ENCODE measurements at places on chromosomes 3 and 15.

DNA sequence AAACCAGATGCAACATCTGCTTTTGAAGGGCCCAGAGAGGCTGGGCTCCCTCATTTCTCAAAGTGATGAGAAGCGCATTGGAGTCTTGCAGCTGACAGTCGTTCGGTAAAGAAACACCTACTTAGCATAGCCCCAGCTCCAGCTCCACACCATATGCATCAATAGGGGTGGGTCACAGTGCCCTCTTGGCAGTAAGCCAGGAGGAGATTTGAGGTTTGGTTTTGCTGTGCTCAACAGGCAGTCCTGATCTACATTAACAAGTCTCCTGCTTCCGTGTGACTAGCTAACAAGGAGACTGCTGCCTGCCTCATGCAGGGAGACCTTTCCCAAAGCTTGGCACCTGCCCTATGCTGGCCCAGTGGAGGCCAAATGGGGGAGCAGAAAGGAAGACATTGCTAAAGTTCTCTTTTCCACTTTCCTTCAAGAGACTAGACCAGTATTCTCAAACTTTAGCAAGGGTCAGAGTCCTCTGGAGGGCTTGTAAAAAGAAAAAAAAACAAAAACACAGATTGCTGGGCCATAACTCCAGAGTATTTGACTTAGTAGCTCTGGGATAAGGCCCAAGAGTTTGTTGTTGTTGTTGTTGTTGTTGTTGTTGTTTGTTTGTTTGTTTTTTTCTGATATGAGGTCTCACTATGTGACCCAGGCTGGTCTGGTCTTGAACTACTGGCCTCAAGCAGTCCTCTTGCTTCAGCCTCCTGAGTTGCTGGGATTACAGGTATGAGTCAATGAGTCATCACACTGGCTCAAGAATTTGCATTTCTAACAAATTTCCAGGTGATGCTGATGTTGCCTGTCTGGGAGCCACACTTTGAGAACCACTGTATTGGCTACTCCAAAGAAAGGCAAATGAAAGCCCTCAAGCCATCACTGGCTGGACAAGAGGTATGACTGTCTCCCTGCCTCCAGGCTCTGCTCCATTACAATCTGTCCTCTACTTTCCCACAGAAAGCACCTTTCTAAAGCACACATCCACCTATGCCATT, 294.9 kb downstream of the RORA start:
- DNase-seq: no peak

DNA sequence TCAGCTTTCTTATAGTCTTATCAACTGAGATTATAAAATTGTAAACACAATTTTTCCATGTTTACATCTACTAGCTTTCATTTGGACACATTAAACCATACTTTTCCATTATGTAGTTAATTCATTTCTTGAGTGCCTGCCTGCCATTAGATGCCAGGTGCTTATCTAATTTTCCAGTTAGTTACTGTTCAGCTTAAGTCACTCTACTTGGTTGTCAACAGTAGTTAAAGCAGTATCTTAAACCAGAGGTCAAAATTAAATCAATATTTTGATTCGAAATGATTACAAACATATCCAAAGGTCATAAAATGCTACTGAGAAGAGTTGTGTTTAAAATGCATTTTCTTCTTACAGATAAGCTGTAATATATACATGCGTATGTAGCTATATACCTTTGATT, 56.2 kb upstream of the UBP1 start:
- DNase-seq: no peak

- DNase-seq: no peak
These were observed 20.4 kb downstream of the RARRES1 start for GRCh38 chr3:158711886-158712285.

DNA sequence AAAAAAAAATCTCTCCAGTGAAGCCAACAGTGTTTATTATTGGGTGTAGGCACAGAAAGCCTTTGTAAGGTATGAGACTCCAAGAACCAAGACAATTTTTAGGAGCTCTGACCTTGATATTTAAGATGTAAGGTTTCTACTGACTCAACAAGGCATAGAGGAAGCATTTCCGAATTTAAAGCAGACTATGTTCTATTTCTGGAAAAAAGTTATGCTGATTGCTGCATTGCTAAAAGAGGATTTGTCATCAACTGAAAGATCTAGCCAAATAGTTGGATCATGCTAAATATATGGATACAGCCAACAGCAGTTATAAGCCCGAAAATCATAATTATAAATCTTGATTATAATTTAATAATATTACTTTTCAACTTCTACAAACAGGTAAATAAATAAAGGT, 53.3 kb upstream of the MELTF start:
- no peak for DNase-seq

- DNase-seq: no peak
These were observed 129.9 kb upstream of the TSC22D2 start for GRCh38 chr3:150278195-150278594.

DNA sequence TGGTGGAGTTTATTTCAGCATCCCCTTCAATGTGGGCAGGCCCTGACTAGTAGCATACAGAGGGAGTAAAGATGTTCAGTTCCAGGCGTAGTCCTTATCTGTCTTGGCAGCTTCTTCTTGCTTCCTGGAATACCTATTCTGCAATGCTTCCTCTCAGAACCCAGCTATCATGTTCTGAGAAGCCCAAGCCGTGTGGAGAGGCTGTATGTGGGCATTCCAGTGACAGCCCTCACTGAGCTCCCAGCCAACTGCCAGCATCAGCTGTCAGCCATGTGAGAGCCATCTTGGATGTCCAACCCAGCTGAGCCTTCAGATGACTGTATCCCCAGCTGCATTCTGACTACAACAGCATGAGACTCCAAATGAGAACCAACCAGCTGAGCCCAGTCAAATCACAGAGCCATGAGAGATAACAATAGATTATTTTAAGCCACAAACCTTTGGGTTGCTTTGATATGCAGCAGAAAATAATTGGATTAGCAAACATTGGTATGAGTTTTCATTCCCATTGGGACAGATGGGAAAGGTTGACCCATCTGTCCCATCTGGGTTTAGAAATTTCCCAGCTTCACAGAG, 8.4 kb upstream of the CMTM7 start:
- no peak for DNase-seq

DNA sequence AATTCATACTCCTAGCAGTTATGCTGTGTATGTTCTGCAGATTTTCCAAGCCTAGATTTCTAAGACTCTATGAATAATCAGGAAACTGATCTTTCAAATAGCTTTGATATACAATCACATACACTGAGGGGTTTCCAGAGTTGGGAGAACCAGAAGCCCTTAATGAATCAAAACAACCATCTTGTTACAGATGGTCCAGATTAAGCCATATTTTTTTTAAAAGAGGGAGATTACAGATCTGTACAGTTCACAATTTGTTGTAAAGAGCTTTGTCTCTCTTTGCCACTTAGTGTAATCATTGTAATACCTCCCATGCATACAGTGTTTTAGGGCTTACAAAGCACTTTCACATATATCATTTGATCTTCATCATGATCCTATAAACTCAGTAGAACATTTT, 47.7 kb downstream of the CADPS start:
- DNase-seq: no peak

DNA sequence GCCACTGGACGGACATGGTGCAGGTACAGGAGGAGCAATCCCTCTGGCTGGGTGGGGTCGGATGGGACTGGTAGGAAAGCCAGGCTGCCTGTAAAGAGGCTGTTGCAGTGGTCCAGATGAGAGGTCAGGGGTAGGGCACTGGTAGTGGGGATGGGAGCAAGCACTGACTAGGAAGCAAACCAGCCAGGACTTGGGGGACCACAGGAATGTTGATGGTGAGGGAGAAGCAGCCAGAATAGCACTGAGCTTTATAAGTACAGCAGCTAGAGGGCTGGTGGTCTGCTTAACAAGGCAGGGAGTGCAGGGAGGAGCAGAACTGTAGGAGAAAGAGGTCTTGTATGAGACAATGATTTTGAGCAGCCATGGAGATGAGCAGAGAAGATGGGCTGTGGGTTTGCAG, 38.7 kb upstream of the PTPN23 start:
- no peak for DNase-seq

DNA sequence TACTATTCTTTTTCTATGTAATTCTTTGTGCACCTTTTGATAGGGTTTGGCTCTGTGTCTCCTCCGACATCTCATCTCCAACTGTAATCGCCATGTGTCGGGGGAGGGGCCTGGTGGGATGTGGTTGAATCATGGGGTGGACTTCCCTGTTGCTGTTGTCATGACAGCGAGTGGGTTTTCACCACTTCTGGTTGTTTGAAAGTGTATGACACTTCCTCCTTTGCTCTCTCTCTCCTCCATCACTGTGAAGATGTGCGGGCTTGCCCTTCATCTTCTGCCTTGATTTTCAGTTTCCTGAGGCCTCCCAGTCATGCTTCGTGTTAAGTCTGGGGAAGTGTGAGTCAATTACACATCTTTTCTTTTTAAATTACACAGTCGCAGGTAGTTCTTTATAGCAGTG, 225.8 kb upstream of the DPPA4 start:
- DNase-seq: no peak

DNA sequence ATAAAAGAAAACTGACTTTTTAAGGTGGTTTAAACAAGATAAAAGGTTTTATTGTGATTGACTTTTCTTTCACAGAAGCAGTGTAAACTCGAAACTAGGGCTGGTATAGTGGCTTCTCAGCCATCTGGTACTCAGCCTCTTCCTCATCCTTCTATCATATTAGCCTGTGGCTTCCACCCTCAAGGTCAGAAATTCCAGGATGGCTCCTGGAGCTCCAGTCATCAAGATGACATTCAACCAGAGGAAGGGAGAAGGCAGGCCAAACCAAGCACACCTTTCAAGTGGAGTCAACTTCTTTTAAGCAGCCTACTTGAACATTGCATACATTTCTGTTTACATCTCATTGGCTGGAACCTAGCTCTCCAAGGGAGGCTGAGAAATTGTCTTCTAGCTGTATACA, 1.3 kb upstream of the MESD start:
- DNase-seq: no peak

GRCh38 chr3:82044930-82045705, 283.7 kb upstream of the GBE1 start:
- no peak for DNase-seq

GRCh38 chr3:29420106-29420505, 139.2 kb downstream of the RBMS3 start:
- no peak for DNase-seq

DNA sequence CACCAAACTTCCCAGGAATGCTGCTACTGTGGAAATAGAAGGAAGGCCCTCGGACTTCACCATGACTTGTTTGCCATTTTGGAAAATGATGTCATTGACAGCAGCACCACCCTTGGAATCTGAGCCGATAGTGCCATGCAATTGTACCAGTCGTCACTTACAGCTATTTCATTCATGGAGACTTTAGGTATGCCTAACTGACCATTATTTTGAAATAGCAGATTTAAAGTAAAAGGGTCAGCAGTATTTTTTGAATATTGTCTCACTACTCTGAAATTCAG, 66.0 kb upstream of the ARL8B start:
- DNase-seq: no peak

DNA sequence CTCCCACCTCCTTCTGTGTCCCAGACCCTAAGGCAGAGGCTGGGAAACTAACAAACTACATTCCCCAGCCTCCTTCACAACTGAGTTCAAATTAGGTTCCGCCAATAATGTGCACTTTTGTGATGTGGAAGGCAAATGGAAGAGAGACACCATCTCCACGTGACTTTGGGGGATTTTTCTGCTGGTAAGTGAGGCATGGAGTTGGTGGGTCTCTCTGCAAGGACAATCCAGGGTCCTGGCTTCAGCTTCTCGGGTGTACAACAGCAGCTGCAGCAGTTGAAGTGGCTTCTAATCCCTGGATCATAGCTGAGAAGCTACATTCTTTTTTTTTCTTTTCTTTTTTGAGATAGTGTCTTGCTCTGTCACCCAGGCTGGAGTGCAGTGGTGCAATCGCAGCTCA, 58.9 kb upstream of the GATA2 start:
- DNase-seq: no peak

DNA sequence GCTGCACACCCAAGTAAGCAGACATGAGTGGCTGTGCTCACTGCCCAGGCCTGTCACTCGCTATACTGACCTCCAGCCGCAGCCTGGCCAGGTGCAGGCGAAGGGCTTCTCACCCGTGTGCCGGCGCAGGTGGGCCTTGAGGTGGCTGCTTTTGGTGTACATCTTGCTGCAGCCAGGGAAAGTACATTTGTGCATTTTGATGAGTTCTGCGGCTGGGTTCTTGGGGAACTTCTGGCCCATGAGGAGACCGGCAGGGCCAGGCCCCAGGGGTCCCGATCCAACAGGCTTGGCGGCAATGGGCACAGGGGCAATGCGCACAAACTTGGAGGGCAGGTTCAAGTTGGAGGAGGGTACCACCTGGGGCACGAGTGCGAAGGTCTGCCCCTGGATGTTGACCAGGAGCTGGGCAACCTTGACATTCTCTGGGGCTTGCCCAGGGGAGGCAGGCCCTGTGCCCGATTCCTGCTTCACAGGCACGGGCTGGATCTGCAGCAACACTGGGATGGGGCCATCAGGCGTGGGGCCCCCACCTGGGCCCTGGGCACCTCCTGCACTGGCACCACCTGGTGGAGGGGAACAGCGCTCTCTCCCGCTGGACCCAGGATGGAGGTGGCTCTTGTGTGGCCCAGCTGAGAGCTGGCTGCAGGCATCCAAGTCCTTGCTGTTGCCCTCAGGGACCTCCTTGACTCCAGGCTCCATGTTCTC, 5.3 kb downstream of the KLF15 start:
- no peak for DNase-seq

DNA sequence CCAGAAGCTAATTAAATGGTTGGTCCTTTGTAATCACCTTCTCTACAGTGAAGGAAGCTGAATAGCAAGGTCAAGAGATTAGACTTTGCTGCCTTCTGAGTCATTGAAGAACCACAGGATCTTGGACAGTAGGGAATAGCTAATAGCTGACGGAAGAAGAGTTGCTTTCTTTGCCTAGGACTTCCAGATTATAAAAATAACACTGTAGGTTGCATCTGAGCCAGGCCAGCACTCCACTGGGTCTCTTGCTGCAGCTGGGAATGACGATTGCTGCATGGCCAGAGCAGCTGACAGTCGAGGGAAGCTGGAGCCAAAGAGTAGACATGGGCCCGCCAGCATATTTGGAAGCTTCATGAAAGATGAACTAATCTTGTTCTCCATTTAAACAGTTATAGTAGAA, 81.5 kb upstream of the KCNMB2 start:
- DNase-seq: no peak

DNA sequence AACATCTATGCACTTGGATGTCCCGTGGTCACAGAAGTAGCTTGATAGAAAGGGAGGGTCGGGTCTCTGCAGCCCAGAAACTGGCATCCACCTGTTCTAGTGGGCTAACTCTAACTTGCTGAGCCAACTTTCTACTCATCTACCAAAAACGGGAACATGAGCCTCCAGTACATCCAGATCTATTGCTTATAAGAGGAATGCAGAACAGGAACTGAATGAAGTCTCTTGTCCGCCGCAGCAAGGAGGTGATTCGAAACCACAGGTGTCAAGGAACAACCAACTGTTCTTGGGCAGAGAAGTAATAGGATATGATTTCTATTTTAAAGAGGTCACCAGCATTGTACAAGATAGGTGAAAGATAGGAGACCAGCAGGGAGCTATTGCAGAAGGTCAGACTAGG, 17.9 kb downstream of the TERC start:
- no peak for DNase-seq

DNA sequence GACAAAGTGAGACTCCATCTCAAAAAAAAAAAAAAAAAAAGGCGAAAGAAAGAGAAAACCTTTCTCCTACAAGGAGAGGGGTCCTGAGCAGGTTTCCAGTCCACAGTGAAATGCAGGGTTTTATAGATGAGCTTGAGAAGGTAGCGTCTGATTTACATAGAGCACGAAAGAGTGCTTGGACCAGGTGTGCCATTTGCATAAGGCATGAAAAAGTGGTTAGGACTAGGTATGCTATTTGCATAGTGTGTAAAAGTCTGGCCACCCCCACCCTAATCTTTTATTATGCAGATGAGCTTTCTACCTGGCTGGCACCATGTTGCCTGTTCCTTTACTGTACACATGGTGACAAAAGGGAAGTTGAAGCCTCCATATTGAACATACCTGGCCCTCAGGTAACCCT, 13.6 kb upstream of the RNU6-1 start:
- DNase-seq: no peak
